ENCODE measurements at places on chromosomes 6 and 20.

DNA sequence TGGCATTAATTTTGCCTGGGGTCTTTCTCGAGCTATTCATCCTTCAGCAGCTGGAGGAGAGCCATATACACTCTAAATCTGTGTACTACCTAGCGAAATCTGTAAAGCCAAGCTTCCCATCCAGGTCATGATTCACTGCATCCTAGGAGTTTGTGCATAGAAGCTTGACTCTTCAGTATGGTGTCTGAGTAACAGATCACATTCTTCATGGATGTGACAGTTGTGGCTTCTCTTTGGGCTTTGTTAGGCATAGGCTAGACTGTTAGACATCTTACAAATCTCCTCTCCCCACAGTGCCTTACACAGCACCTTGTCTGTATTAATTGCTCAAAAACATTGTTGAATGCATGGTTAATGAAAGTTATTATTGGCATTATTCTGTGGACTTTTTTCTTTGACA, 177.0 kb downstream of the EYA4 start:
- DNase-seq, result no peak

- no peak for DNase-seq
Measured at GRCh38 chr6:129638055-129638684, 71.8 kb downstream of the ARHGAP18 start.

- DNase-seq, result no peak
Measured at GRCh38 chr6:75800133-75800532, 51.1 kb downstream of the MYO6 start.

DNA sequence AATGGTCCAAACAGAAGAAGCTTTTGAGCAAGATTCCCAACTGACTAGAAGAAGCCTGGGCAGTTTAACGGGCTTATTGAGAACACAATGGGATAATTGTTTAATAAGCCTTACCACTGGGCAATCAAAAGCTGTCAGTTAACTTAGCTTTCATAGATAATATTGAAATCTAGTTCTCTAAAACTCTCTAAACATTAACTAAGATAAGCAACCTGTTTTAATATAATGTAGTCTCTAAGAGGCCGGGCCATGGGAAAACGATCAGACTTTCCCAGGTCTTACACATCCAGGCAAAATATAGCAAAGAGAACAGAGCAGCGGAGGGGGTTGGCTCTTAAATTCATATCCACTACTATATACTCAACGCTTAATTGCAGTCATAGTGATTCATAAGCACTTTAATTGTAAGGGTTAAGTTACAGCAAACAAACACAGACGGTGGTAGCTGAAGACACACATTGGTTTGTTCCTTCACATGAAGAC, 128.0 kb upstream of the FAM83B start:
- no peak for DNase-seq

DNA sequence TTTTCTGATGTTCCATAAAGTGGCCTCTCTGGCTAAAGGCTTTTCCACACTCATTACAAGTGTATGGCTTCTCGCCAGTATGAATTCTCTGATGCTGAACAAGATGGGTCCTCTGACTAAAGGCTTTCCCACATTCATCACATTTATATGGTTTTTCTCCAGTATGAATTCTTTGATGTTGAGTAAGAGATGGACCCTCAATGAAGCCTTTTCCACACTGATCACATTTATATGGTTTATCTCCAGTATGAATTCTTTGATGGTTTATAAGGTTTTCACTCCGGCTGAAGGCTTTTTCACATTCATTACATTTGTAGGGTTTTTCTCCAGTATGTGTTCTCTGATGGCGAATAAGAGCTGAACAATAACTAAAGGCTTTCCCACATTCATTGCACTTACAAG, 20.4 kb downstream of the ZNF184 start:
- no peak for DNase-seq

DNA sequence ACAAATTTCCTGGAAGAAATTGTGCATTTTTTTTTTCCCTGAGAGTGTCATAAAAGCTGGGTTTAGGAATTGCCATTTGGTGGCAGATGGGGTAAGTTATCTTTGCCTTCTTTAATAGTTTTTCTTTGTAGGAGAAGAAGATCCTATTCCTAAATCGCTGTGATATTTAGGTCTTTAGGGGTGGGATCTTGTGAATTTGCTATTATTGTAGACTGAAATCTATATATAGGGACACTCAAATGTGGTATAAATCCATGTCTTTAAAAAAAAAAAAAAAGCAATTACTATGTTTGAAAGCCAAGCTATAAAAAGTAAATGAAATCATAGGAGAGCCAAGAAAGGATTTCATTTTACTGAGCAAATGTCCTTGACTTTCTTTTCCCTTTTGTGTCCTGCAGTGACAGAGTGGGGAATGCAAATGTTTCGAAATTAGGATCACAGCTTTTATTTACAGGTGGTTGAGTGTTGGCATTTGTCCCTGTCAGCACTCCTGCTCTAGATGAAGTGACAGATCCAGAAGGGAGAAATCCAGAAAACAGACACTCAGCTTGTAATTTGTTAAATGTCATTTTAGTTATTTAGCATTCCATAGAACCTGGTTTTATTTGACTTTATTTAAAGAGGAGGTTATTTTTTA, 29.4 kb downstream of the TIAM2 start:
- DNase-seq, result no peak

- DNase-seq, result no peak
Measured at GRCh38 chr6:113786168-113786567, 71.0 kb upstream of the MARCKS start.

- DNase-seq, result no peak
Measured at GRCh38 chr20:36085686-36086267, 68.8 kb upstream of the EPB41L1 start.

DNA sequence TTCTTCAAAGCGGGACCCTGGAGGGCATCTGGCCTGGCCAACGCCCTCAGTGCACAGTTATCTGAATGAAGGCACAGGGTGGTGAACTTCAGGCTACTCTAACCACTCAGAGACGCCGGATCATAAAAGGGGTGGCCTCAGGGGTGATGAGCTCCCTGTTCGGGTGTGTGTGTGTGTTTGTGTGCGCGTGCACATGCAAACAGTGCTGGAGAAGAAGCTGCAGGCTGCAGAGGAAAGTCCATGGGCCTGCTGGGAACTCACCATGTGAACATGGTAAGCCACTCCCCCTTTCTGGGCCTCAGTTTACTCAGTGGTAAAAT, 42.0 kb downstream of the KIAA1755 start:
- no peak for DNase-seq

GRCh38 chr6:52976149-52976548, 18.9 kb downstream of the GSTA4 start:
- DNase-seq, result no peak

GRCh38 chr20:24739746-24740145, 209.3 kb upstream of the CST7 start:
- DNase-seq, result no peak

GRCh38 chr6:156026486-156027247, 571.0 kb upstream of the NOX3 start:
- DNase-seq, result no peak

DNA sequence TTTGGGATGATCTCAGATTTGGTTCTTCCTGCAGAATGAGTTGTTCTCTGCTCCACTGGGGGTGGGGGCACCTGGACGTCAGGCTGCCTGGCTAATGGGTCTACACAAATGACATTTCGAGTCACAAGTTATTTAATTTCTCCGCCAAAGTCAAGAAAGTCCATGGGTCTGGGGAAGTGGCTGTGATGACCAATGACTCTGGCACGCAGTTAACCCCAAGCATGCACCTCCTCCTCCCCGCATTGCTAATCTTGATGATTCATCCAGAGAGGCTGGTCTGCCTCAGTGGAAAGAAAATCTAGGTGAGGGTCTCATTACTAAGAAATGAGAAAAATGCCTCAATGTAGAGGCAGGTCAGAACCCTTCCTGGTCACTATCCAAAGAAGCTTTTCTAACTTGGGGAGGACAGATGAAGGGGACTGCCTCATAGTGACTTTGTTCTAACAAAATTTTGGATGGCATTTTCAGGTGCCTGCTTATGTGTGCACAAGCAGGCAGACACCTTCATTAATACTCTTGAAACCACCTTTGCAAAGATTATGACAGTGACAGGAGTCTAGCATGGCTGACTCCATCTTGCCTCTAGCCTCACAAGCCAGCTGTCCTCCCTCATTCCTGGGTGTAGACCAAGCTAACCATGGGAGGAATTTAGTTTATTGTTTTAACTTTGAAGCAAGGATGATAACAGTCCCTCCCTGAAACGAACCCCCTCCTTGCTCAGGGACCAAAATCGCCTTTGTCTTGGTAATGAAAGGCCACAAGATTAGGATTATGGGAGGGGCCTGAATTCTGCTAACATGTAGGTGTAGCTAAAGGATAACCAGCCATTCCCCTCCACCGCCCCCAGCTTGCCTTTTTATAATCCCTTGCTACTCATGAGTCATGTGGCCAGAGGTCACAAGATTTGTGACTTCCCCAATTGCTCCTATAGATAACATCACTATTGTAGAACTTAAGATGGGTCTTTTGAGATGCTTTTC, 98.6 kb upstream of the MRPS10 start:
- peak; percentile 88 for DNase-seq

GRCh38 chr6:21103626-21104224, 489.8 kb upstream of the SOX4 start:
- no peak for DNase-seq

DNA sequence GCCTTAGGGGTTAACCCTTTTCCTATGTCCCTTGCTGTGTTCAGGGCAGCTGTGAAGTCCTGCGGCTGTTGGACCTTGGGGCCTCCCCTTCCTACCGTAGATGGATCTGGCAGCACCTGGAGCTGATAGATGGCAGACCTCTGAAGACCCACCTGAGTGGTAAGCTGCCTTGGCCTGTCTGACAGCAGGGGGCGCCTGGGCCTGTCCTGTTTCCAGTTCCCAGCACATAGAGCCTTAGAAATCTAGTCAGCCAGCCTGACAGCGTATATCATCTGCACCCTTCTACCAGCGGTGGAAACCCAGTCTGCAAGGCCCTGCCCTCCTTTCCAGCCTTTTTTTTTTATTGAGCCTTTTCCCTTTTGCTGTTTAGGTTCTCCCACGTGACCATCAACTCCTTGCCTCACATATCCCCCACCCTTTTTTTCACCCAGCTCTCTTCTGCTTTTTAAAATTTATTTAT, 26.6 kb downstream of the CNBD2 start:
- peak; percentile 45 for DNase-seq

DNA sequence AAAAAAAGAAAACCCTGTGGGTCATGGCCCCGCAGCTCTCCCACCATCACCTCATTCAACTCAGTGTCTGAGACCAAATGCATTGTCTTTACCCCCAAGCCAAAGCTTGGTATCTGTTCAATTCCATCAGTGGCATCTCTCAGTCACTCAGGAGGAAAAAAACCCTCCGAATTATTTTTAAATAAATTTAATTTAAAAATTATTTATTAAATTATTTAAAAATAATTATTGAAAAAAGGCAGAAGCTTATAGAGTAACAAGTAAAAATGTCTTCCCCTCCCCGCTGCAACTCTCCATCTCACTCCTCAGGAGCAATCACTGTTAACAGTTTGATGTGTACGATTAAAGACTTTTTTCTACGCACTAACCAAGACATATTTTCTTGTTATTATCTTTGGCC, 50.7 kb downstream of the PRDM1 start:
- DNase-seq, result no peak

DNA sequence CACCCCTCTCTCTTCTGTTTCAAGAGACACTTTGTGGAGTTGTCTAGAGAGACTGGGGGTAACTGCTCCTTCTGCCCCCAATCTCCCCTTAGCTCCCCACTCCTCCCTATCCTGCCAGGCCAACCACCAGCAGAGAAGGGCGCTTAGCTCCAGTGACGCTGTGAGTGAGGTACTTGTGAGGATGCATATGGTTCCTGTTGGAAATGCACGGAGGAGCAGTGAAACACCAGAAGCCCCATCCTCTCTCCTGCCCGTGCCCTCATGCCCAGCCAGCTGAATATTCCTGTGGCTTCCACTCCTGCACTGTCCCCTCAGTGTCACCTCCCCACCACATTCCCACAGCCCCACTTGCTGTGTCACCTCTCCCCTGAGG, 11.9 kb downstream of the NT5E start:
- no peak for DNase-seq

DNA sequence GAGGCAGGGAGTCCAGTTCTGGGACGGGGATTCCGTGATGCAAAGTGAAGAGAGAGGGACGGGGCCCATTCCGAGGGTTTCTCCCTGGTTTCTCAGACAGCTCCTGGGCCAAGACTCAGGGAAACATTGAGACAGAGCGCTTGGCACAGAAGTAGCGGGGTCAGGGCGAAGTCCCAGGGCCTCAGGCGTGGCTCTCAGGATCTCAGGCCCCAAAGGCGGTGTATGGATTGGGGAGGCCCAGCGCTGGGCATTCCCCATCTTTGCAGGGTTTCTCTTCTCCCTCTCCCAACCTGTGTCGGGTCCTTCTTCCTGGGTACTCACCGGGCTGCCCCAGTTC, 35.9 kb upstream of the HLA-G start:
- no peak for DNase-seq

DNA sequence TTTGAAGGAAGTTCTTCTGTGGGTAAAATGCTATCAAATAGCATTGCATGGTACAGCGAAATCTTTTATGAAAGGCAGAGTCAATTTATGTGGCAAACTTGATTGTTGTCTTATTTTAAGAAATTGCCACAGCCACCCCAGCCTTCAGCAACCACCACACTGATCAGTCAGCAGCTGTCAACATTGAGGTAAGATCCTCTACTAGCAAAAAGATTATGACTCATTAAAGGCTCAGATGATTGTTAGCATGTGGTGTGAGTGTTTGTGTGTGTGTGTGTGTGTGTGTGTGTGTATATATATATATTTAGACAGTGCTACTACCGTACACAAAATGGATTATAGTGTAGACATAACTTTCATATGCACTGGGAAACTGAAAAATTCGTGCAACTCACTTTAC, 27.8 kb downstream of the LRRN4 start:
- DNase-seq, result peak; percentile 11

DNA sequence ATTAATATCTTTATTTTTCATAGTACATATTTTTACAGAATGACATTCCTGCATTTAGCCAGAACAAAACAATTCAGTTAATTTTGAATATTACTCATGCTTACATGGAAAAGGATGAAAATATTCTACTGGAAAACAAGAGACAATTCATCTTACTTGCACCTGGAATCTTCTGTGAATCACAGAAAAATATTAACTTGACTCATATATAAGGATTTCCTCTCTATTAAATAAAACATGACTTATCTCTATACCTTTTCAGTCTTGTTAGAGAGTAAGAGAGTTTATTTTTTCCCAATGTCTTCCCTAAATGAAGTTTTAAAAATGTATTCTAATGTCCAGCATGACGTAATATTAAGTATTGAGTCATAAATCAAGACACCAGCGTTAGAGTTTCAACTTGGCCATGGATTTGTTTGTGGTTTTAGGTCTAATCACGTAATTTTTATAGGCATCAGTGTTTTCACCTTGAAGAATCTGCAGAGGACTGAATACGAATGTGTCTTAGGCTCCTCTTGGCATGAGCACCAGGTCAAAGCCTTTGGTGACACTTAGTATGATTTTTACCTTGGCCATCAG, 445.1 kb upstream of the JAG1 start:
- no peak for DNase-seq

- no peak for DNase-seq
Measured at GRCh38 chr20:62685781-62686555, 22.7 kb upstream of the NTSR1 start.

Data from fibroblast of skin of left quadriceps (primary cell).